HCT116 (cell line): ENCODE measurements at places on chromosomes 2 and 18. TPM values are rescaled to one million over a fixed set of nuclear protein-coding genes. Genes with fewer than 3 reads are reported as not detected.

DNA sequence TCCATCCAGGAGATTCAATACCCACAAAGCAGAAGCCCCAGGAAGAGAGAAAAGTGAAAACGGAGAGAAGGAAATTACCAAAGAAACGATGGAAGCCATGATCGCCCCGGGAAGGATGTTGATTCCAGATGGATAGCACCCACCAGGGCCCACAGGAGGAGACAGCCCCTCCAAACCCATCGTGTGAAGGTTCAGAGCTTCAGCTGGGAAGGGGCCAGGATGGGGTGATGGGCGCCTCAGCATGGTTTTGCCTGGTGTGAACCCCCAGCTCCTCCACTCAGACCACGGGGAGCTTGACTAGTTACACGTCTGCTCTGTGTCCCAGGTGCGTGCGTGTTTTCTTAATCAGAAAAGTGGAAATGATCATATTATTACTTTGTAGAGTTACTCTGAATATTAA is 264.5 kb downstream of the EIPR1 start:
- DNase-seq: no peak

- DNase-seq: no peak
These were observed 15.1 kb downstream of the ACTG2 start for GRCh38 chr2:73907840-73908452.

DNA sequence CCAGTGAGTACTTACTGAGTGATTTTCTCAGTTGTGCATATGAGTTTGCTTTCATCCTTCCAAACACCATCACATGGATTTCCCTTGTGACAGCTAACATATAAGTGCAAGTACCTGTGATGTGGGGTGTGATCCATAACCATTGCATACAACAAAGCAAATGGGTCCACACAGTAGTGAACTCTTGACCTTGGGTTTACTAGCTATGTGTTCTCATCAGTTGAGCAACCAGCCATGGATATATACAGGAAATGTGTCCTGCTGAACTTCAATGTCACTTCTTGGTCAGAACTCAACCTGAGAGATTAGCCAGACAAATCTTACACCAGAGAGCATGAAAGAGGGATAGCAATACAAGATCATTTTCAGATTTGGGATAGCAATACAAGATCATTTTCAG is 420.9 kb upstream of the KCNH7 start:
- DNase-seq: no peak

DNA sequence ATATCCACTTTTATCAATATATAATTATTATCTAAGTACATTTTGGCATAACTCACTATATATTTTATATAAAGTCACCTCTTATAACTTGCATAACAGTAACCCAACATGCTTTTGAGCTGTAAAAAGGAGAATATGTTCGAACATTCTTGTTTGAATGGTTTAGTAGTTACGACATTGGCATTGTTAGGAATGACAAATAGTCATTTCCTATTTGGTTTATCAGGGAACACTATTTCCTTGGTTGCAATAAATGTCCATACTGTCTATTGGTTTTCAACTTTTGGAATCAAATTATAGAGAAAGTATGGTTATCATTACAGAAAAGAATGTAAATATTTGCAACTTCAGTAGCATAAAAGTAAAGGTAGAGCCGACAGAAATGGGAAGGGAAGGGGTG is 124.1 kb downstream of the PARD3B start:
- no peak for DNase-seq

GRCh38 chr2:171393487-171393886 is 40.3 kb downstream of the METTL8 start:
- no peak for DNase-seq

The PTH2R gene
- 0.12 TPM for total RNA-seq

GRCh38 chr18:49784427-49785185 is 28.7 kb downstream of the ACAA2 start:
- no peak for DNase-seq

- no peak for DNase-seq
These were observed 2.1 kb upstream of the OTX1 start for GRCh38 chr2:63048367-63049171.

DNA sequence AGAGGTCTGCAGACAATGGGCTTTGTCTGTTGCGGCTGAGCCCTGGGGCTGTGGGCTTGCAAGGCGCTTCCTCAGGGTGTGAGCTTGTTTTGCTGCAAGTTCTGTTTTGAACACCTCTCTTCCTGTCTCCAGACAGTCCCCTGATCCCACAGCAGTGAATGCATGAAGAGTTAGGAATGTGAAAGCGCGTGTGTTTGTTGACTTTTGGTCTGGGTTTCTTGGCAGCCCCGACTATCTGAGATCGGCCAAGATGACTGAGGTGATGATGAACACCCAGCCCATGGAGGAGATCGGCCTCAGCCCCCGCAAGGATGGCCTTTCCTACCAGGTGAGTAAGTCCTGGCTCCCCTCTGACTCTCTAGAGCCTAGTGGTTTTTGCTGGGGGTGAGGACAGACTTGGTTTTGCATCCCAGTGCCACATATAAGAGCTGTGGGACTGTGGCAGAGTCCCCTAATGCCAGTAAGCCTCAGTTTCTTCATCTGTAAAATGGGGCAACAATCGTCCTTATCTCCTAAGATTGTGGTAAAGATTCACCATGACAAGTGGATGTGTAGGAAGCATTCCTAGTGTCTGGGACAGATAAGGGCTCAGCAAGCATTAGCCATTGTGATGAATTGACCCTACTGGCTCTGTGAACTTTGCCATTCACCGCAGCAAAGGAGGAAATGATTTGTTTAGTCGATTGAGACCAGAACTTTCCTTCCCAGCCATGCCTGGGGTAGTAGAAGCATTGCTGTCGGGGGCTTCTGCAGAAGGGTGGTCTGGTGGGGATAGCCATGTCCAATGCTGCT is 3.0 kb downstream of the LBH start:
- no peak for DNase-seq

DNA sequence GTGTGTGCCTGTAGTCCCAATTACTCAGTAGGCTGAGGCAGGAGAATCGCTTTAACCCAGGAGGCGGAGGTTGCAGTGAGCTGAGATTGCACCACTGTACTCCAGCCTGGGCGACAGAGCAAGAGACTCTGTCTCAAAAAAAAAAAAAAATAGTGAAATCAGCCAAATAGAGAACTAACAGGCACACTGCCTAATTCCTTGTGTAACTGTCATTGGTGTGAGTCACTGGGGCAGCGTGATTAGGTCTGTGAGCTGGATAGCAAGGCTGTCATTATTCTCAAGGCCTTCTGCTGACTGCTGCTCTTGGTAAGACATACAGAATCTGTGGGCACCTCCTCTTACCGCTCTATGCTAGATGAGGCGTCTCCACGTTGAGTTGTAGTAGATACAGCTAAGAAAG is 270.3 kb downstream of the NEDD4L start:
- DNase-seq: peak; percentile 53

DNA sequence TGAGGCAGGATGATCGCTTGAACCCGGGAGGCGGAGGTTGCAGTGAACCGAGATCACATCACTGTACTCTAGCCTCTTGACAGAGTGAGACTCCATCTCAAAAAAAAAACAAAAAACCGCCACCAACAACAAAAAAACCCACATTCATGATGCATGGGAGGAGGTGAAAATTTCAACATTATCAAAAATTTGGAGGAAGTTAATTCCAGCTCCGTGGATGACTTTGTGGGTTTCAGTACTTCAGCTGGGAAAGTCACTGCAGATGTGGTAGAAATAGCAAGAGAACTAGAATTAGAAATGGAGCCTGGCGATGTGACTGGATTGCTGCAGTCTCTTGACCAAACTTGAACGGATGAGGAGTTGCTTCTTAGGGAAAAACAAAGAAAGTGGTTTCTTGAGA is 74.3 kb downstream of the PRKCE start:
- DNase-seq: no peak

DNA sequence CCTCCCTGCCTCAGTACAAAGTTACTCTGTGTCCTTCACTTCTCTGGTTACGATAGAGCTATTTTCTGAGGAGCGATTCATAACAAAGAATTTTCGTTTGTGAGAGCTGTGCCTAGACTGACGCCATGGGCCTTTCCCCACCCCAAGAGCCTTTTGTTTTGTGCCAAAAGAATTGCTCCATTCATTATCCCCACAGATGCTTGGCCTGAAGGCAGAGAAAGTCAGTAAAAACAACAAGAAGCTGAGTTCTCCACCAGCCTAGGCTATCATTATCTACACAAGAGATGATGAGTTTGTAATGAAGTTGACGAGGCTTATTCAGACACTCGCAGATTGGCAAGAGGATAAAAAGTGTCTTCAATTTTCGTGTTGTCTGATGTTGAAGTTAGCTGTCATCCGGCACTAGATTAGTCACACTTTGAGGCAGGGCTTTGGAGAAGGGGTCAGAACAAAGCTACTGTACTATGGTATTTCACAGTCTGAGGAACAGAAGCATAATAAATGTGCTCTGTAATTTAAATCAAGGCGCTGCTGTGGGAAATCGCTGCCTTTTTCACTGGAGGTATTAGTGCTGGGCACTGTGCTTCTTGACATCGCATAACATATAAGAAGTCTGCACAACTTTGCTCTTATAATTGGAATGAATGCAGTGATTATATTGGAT is 278.4 kb upstream of the FIGN start:
- DNase-seq: no peak

- no peak for DNase-seq
These were observed 84.2 kb downstream of the ANTXR1 start for GRCh38 chr2:69097148-69097610.

DNA sequence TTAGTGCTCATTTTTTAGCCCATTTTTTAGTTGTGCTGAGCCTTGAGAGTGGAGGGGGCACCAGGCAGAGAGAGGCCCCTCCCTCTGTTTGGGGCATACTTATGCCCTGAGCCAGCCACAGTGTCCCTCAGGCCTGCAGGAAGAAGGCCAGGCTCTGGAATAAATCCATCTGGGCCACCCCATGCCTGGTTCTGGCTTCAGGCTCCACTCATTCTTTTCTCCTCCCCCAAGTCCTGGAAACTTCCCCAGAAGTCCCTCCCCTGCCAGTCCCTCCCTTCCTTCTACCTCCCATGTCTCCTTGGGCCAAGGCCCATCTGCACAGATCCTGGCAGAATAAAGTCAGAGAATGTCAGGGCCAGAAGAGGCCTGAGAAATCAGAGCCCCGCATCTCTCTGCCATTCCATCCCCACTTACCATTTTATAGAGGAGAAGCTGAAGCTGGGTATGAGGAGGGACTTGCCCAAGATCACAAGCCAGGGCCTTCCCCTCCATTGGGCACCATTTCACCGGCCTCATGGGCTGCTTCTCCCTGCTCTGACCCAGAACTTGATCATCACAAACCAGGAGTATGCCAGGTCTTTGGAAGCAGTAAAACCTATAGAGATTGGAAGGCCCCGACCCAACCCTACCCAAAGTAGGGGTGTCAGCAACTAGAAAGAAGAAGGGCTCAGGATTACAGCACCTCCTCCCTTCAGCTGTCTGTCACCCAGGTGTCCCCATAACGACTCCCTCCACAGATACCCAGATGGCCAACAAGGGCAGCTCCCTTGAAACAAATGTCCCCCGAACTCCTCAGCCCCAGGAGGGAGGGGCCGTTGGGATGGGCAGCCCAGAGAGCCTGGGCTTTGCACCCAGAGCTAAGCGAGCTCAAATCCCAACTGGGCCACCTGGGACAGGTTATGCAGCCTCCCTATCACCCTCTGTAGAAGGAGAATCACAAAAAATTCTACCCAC is 108.4 kb downstream of the POLR1A start:
- no peak for DNase-seq

The RESP18 gene
- not detected for total RNA-seq

The KIF3C gene
- 5.4 TPM for total RNA-seq

- DNase-seq: no peak
These were observed 218.4 kb downstream of the PDE1A start for GRCh38 chr2:182208421-182208820.

GRCh38 chr2:199136681-199137080 is 321.1 kb downstream of the SATB2 start:
- DNase-seq: no peak

DNA sequence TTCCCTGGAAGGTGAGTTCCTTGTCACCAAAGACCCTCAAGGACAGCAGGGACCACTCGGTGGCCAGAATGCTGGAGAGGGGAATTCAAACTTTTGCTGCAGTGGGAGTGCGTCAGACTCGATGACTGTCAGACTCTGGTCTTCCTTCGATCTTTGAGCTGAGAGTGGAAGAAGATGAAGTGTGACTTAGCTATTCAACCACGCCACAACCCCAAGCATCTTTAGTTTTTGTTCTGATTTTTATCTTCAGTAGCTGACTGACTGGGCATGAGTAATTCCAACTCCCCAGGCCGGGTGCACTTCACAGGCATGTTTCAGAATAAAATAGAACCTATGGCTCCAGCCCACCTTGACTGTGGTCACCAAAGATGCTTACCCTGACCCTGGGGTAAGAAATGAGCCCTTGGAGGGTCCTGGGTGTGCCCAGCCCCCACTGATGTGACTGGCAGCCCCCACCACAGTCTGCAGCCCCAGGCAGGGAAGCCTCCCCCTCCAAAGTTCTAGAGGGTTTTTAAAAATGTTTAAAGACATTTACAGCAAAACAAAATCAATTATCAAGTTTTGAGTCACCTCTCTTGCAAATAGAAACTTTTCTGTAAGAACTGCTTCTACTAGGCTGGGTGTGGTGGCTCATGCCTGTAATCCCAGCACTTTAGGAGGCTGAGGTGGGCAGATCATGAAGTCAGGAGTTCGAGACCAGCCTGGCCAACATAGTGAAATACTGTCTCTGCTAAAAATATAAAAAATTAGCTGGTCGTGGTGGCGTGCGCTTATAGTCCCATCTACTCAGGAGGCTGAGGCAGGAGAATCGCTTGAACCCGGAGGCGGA is 24.9 kb upstream of the YWHAQ start:
- DNase-seq: no peak

DNA sequence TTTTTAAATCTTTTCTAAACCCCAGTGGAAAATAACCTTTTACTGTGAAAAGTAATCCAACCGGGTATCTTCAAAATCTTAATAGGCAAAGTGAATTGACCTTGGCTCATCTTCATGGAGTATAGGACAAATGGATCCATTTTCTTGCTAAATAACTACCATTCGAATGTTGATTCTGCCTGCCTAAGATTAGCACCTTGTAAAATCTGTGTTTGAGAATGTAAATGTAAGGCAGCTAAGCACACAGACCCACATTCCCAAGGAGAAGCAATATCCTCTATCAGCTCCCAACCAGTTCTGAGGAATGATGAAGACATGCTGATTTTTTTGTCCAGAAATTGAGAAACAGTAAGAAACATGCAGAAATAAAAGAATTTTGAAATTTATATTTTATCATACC is 509.8 kb upstream of the SMIM21 start:
- DNase-seq: no peak

DNA sequence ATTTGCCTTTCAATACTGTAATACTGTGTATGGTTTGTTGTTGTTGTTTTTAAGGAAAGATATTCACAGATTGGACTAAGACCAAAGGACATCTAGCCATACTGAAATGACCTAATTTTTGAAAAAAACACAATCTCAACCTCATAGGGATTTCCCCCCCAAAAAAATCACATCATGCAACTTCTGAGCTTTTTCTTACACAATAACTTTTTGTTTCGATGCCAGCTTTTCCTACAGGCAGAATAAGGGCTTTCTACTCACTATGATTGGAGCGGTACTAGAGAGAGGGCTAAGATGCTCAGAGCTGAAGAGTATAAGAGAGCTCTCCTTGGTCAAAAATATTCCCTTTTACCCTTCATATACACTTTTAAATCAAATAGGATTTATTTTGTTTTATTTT is 32.4 kb upstream of the SLC3A1 start:
- no peak for DNase-seq

The KCNK3 gene
- 0.71 TPM for total RNA-seq

GRCh38 chr2:48356701-48357325 is 173.1 kb upstream of the STON1 start:
- DNase-seq: no peak
